ENCODE measurements at places on chromosomes 1 and 21.

DNA sequence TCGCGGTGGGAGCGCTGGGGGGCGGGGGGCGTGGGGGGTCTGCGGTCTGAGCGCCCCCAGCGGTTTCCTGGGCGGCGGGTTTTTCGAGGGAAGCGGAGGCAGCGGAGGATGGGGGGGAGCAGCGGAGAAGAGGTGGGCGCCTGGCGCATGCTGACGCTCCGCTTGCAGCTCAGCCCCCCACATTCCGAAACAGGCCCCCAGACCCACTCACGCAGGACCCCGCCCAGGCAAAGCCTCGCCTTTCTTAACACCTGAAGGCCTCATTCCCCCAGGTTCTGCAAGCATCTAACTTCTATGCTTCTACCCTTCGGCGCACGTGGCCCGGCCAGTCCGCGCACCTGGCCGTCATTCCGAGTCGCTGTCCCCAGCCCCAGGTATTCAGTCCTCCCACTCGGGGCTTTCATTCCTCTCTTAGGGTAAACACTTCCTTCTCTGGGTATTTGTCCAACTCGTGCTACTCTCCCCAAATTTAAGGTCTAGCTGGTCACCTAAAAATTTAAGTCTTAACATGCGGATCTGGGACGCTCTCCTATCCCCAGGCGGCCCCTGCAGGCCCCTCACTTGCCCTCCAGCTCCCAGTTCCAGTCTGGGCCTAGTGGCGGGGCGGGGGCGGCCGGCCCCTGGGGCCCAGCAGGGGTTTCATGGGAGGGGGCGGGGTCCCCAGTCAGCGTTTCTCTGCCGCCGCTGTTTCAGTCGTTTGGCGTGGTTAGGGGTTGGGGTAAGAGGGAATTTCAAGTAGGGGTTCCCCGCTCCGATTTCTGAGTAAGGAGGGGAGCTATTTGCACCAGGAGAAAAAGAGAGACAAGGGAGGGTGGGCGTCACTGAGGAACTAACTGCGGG, 2.8 kb upstream of the ZBTB7B start:
- DNase-seq, result no peak

DNA sequence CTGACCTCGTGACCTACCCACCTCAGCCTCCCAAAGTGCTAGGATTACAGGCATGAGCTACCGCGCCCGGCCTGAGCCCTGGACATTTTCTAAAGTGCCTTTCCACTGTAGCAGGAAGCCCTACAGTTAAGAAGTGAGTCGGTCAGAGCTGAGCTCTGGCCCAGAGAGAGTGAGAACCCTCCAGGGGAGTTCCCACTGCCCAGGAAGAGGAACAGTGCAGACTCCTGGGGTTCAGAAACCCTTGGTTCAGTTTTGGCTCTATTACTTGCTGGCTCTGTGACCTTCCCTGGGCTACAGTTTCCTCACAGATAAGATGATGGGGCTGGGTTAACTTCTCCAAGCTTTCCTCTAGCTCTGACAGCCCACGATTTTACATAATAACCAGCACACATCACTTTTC, 20.9 kb downstream of the SLC9A1 start:
- DNase-seq, result no peak

DNA sequence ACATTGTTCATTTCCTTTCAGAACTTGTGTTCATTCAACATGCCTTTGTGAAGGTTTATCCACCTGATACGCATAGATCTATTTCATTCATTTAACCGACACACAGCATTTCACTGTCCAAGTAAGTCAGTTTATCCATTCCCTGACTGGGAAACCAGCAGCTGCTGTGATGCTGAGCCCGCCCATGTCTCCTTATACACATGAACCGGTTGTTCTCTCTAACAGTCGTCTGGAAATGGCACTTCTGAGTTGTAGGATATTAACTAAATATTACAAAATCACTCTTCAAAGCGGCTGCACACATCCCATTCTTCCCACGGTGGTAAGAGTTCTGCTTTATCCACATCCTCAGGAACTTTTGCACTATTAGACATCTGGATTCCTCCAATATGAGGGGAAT, 71.1 kb downstream of the NPHP4 start:
- DNase-seq, result no peak

GRCh38 chr1:196115646-196116045, 492.6 kb downstream of the KCNT2 start:
- no peak for DNase-seq

DNA sequence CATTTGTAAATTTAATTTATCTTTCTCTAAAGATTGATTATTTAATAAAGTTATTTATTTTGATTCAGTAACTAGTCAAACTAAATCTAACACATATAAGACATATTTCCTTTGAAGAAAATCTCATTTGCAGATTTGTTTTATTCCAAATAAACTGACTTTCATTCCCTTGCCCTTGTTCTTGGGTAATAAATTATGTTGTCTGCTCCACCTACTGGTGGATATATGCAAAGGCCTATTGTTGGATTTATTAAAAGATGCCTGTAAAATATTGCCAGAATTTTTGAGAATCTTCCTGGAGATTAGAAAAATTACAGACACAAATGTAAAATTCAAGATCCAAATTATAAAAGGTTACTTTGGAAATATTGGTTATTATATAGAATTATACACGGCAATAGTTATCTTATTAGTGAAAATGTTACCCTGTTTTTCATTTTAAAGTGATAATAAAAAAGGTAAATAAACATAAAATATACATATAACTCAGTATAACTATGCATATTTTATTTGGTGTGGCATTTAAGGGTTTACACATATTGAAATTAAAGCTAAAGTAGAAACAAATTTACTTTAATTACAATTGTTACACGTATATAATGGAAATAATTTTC, 116.1 kb downstream of the SPATA17 start:
- DNase-seq, result peak; percentile 7

- DNase-seq, result no peak
Measured at GRCh38 chr1:4689271-4689935, 35.0 kb downstream of the AJAP1 start.

All from CD4-positive, alpha-beta T cell (primary cell).